ENCODE measurements at places on chromosomes 6 and 20.
A peak's percentile ranks its signal among the peaks of the same experiment; 100 is the strongest.

- no peak for DNase-seq
Observed at GRCh38 chr6:37794825-37795224, 24.7 kb upstream of the ZFAND3 start.

DNA sequence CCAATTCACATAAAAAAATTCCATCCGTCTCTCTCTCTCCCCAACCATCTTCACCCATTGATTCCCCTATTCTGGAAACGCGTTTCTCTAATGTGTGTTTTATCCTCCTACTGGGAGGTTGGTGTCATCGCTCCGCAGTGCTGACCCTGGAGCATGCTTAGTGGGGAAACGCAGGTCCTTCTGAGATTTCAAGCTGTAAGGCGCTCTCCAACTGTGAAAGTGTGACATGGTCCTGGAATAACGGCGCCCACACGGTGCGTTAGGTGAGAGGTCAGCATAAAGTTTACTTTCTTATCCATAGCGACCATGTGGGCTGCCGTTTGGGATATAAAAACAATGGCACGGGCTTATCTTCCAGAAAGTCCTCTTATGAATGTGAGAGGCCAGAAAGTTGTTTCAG is 123.9 kb downstream of the WDR27 start:
- no peak for DNase-seq

DNA sequence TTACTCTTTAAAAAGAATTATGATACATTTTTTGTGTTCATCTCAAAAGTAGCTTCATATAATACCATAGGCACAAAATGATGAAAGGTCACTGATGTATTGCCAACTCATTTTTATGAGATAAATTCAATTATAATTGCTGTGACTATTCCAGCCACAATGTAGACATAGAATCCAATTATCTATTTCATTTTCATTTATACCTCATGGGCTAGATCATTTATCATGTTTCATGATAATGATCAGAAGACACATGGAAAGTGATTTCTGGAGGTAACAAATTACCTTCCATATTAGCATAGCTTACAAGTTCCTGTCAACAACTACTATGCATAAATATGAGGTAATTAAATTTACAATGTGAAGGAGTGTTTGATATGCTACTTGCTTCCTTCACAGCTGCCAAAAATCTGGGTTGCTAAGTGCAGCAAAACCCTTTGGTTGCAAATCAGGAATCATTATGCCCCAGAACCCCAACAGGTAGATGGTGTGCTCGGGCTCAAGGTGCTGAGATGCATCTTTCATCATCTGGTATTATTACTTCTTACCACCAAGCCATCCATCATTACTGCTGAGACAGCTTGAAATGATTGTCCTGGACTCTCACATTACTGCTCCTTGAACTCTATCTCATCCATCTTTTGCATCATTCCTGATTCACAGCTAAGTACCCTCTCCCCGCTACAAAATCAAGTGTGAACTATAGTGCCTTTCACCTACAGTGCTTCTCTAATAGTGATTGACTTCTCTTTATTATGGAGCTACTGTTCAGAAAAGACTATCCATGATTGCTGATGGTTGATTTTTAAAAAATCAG is 306.0 kb upstream of the THEMIS start:
- DNase-seq, result no peak

- DNase-seq, result peak; percentile 86
Observed at GRCh38 chr6:30490026-30490876, 942 bp downstream of the HLA-E start.

- DNase-seq, result no peak
Observed at GRCh38 chr6:117559299-117559698, 43.0 kb downstream of the GOPC start.
